Hepatocyte (in vitro differentiated cells): ENCODE measurements at places on chromosomes 1 and 21. TPM values are rescaled to one million over a fixed set of nuclear protein-coding genes. Genes with fewer than 3 reads are reported as not detected.
A peak's percentile ranks its signal among the peaks of the same experiment; 100 is the strongest.

FAM177B gene
- polyA plus RNA-seq = 0.19 and 1.2 TPM in 2 replicates

SPATA21 gene
- 0.46 and 0.92 TPM in 2 replicates for polyA plus RNA-seq

KPRP gene
- not detected in 2 replicates for polyA plus RNA-seq

MAGI3 gene
- 11.5 and 15.9 TPM in 2 replicates for polyA plus RNA-seq

PRRX1 gene
- polyA plus RNA-seq = 9.8 and 11.0 TPM in 2 replicates

DNA sequence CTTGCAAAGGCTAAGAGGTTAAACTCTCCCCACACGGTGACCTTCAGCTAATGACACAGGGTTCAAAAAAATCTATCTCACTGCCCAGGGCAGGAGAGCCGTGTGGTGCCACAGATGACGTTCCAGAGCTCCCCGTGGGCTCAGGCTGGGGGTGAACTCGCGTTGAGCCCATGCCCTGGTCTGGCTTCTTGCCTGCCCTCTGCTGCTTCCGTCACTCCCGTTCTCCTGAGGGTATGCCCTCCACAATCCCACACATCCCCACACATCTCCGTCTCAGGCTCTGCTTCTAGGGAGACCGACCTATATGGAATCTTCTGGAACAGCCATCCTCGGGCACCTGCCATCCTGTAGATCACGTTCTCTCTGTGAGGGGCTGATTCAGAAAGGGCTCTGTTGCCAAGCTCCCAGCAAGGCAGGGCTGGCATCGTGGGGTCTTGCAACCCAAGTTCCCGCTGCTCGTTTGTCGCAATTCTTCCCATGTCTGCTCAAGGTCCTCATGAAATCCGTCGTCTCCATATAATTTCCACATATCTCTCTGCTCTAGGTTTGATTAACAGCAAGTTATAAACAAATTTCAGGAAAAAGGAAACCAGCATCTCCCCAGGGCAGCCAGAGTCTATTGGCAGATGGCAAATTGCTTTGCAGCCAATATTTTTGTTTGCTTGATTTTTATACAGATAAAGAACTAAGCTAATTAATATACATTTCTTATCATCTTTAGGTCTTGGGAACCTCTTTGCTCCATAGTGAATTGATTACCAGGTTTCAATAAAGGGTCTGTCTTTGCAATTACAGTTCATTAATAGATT, 278.2 kb downstream of the PTPRU start:
- DNase-seq = no peak

DNA sequence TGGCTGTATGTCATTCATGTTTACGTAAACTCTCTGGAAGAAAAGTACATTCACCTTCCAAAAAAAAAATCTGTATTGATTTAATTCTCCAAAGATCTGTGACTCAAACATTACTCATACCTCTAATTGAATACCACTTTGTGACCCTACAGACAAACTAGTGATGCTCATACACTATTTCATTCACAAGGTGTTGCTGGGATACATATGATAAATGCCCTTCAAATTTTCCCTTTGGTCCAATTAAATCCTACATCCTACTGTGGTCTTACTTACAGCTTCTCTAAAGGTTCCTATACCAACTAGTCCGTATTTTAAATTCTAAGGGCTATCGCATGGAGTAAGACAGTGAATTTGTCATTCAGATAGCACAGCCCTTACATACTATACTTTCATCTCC, 26.8 kb upstream of the CADM3 start:
- no peak for DNase-seq

- DNase-seq = no peak
Observed at GRCh38 chr1:232556351-232556750, 73.6 kb downstream of the SIPA1L2 start.

- DNase-seq = no peak
Observed at GRCh38 chr1:198273748-198274295, 117.0 kb downstream of the NEK7 start.

DNA sequence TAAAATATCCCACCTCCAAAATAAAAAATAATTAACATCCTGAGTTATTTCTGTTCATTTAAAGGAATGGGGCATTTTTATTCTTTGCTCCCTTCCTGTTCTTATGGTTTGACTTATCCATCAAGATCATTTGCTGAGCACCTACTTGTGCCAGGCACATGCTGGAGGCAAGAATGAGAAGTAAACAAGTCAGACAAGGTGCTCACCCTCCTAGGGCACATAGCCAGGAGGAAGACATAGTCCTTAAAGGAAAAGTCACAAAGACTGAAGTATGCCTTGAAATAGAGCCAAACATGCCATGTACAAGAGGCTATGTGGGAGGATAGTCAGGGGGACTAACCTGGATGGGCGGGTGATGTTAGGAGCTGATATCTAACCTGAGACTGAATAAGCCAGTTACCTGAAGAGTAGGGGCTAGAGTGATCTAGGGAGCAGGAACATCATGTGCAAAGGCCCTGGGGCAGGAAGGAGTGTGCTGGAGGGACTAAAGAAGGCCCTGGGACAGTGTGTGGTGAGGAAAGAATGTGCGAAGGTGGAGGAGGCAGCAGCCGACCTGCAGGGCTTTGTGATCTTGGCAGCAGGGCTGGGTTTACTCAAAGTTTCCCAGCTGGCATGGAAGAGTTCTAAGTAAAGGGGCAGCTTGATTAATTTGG, 233.5 kb downstream of the MATN1 start:
- DNase-seq = no peak

DNA sequence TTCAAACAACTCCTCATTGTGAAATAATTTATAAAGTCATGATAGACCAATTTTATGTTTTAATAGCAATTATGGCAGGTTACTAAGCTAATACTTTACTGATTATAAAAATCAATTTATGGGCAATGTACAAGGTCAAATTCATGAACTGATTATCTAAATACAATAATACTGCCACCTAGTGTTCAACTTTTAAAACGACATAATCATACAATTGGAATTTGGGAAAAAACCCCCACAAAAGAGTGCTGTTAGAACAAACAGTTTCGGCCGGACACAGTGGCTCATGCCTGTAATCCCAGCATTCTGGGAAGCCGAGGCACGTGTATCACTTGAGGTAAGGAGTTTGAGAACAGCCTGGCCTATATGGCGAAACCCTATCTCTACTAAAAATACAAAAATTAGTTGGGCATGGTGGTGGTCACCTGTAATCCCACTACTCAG, 14.0 kb downstream of the GTF2B start:
- DNase-seq = peak; percentile 41

DNA sequence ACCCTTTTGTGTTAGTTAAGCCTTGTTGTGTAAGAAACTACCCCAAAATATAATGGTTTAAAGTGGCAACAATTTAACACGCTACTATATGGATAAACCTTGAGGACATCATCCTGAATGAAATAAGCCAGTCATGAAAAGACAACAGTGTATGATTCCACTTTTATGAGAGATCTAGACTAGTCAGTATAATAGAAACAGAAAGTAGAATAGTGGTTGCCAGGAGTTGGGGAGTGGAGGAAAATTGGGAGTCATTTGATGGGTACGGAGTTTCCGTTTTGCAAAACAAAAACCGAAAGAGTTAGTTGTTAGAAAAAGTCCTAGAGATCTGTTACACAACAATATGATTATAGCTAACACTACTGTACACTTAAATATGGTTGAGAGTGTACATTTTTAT, 16.0 kb upstream of the CHIA start:
- no peak for DNase-seq

DNA sequence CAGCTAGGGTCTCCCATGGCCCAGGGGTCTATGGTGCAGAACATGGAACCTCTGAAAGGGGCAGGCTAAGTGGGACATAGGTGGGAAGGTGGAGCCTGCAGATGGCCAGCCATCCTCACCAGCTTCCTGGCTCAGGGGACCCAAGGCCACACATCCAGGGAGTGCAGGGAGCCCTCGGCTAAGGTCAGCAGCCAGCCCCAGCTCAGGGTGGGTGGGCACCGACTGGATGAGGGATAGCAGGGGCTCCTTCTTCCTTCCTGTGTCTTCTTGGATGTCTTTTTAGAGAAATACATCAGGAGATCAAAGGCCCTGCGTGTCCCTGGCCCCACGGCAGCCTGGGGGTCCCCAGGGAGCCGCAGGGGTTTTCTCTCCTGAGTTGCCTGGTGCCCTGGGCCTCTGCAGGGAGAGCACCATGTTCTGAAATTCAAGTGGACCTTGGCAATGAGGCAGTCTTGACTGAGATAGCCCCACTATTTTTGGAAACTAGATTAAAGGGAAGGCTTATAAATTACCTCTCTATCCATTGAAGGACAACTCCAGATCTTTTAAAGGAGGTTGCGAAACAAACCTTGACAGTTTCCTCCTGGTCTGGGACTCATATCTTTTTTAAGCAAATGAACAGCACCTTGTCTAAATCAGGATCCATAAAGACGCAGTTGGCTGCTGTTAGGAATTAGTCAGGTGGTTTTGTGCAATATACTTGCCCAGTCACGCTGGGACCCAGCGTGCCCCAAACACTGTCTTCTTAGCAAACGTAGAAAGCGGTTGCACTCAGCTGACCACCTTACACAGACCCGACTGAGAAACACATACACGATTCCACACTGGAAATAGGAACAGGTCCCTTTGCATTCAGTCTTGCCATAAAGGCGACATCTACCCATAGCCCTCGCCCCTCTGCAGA, 242.3 kb downstream of the TOMM20 start:
- no peak for DNase-seq

DNA sequence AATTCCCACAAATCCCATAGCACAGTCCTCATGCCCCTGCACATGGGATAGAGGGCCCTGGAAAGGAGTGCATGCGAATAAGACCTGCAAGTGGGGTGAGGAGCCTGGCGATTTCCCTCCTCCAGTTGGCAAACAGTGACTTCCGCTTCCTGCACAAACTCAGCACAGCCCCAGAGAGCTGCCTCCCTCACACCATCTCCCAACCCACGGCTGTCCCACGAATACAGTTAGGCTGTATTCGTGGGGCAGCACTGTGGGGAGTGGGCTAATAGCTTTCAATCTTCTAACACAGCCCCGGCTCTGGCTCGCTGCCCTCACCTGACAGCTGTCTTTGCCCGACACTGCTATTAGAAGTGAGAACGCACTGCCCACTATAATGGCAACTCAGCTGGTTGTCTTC, 28.2 kb upstream of the CNTN2 start:
- no peak for DNase-seq

GRCh38 chr1:161803181-161803580, 37.1 kb downstream of the ATF6 start:
- DNase-seq = no peak

GRCh38 chr1:226688056-226688748, 50.9 kb downstream of the ITPKB start:
- DNase-seq = no peak

- DNase-seq = no peak
Observed at GRCh38 chr21:33550772-33551660, 8.2 kb downstream of the SON start.

DNA sequence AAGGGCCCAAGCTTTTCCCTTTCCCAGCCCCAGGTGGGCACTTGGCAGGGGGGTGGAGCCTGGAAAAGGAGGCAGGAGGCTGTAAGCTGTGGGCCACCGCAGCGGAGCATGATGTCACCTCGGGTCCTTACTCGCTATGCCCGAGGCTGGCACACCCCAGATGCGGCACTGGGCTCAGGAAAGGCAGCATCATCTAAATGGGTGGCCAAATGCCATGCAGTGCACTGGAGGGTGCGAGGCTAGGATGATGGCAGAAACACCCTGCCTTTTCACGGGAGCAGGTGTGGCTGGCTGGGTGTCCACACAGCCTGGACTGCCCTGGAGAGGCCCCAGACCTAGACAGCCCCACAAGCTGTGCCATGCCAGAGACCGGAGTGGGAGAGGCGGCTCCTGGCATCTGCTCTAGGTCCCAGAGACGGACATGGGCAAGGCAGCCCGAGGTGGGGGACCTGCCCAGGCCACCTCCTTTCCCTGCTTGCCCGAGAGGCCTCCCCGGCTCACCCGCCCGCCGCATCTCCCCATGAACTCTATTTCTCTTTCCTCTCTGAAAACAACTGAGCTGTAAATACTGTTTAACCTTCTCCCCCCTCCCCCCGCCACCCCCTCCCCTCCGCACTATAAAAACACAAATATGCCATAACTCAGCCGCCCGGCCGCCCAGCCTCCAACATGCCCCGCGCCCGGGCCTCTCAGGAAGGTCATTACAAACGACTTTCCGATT, 124.7 kb downstream of the CASZ1 start:
- DNase-seq = no peak

- DNase-seq = no peak
Observed at GRCh38 chr1:179545321-179545720, 30.4 kb downstream of the NPHS2 start.

- no peak for DNase-seq
Observed at GRCh38 chr1:203138066-203138465, 10.5 kb downstream of the ADORA1 start.
